ENCODE measurements at places on chromosomes 3 and 15.

DNA sequence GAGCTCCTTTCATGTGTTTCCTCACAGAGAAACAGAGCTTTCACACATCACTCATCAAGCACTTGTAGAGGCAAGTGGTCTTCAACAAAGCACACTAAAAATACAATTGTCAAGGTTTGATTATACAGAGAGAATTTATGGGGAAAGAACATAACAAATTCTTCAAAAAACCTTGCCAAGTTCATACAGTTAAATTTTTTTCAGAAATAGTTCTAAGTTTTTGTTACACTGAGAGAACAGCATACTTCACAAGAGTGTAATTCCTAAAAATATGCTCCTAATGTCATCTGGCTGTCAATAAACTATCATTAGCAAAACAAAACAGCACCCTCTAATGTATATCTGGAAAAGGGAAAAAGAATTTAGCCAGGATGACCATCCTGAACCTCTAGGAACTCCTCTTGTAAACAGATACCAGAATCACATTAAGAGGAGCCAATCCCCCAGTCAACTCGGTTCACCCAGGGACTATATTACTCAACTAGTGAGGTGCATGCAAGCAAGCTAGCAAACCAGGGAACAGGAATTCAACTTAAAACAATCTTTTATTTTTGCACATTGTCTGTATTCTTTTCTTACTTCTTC, 63.3 kb downstream of the RAD18 start:
- DNase-seq, result no peak

GRCh38 chr3:123169492-123169929, 32.2 kb upstream of the SEC22A start:
- DNase-seq, result no peak

DNA sequence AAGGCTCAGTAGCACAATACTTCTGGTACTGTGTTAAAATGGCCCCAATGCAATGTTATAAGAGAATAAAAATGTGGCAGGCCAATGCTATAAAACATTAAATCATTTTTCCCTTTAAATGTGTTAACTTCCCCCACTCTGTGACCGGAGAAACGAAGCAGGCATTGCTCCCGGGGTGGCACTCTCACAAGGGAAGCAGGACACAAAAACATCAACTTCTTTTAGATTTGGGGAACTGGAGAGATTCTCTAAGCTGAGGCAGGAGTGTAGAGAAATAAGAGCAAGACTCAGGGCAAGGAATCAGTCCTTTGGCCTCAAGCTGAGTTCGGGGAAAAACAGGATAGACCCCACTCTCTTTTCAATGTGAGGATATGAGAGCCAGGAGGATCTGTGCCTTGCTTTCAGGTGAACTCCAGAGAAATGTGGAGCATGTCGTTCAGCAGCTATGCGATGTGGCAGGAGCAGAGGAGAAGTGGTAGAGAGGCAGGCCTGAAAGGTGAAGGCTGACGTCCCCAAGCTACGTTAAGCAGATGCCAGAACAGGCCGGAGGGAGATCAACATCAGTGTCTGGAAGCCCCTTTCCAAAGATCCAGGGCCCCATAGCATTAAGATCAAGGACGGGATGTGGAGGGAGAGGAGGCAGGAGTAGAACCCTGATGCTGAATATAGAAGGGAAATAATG, 160.2 kb downstream of the PLD1 start:
- no peak for DNase-seq

GRCh38 chr3:134334231-134334900, 39.9 kb downstream of the AMOTL2 start:
- DNase-seq, result no peak

DNA sequence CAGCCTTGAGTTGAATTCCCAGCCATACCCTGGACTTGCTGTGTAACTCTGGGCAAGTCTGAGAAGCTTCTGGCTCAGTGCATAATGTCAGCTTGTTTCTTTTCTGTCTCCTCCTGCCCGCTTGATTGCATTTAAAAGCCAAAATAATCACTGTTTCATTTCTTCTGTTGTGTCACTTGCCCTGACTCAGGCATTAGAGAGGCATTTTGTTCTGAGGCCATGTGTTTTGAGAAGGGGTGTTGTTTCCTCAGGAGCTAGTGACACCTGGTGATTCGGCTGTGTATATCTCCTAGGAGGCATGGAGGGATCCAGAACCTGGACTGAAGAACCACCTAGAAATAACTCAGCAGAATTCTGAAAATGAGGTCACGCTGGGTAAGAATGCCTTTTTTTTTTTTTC, 16.0 kb downstream of the WDR73 start:
- DNase-seq, result no peak

DNA sequence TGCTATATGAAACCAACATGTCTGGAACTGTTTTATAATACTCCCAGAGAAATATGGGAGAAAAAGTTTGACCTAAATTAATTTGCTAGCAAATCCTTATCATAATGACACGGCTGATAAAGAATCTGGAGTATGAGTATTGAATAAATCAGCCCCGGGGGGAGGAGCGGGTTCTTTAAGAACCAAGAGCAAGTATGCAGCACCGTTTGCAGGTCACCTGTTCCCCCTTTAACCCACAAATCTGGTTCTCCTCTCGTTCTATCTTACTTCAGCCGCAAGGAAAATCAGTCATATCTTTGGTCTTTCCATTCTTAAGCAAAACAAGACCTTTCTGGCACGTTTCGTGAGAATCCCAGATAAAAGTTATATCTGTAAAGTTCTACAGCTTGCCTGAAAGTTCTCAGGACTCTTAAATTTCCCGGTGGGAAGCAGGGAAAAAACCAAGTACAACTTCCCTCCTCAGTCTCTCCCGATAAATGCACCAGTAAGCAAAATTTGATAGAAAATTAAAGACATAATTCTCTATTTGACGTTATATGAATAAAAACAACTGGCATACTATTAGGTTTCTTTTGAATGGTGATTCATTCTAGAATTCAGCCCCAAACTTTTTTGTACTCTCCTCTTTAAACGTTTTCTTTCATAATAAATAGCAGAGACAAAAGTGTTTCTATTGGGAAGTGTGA, 348.6 kb downstream of the ZBBX start:
- DNase-seq, result no peak

DNA sequence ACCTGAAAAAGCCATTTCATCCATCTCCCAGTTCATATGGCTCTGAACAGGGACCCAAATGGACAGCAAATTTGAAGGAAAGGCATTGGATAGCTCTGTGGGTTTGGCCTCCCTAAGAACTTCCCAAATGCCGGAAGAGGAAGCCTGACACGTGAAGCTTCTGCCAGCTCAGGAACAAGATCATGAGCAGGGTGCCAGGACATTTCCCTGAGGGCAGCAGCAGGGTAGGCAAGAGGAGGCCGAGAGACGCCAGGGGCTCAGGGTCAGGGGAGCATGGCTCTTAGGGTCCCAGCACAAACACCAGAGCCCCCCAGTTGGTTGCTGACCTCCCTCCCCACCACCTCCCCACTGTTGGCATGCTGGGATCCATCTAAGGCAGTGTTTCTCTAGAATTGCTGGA, 187.5 kb downstream of the MEGF11 start:
- DNase-seq, result no peak

GRCh38 chr15:49187549-49188245, 17.6 kb downstream of the GALK2 start:
- DNase-seq, result no peak

Measured in CD4-positive, alpha-beta T cell treated with Interleukin-15 for 1 hour (primary cell).